WTC11 (cell line): ENCODE measurements at places on chromosomes 4 and X.

GRCh38 chr4:26372525-26373172 is 51.8 kb downstream of the RBPJ start:
- H3K27me3 ChIP-seq: no peaks in the 10 kb centered on the region
- peak overlapping the region; percentile 85 for H3K27ac ChIP-seq
- no peak overlapping the region for H3K4me3 ChIP-seq
- DNase-seq: no peak
- no peaks in the 10 kb centered on the region; the same call in 1 of the 2 replicates for H3K36me3 ChIP-seq
- peaks cover 79% of the 10 kb centered on the region for H3K4me1 ChIP-seq

DNA sequence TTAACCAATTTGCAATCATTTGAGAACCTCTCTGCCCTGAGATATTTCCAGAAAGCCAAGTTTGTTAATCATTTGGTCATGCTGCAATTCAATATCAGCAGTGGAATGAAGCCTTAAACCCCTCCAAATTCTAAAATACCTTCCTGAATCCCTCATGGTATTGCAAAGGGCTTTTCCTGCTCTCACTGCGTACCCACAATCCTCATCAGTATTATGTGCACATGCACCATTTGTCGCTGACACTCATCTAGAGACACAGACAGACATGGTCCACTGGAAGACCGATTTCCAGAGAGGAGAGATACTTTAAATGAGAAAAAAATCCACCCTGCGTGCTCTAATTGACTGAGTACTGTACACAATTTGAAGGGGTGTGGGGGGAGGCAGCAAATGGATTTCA is 104.4 kb downstream of the GPC3 start:
- H3K27me3 ChIP-seq: peaks cover 2% of the 10 kb centered on the region; the same call in 1 of the 2 replicates
- no peaks in the 10 kb centered on the region for H3K36me3 ChIP-seq
- no peak overlapping the region for H3K4me3 ChIP-seq

DNA sequence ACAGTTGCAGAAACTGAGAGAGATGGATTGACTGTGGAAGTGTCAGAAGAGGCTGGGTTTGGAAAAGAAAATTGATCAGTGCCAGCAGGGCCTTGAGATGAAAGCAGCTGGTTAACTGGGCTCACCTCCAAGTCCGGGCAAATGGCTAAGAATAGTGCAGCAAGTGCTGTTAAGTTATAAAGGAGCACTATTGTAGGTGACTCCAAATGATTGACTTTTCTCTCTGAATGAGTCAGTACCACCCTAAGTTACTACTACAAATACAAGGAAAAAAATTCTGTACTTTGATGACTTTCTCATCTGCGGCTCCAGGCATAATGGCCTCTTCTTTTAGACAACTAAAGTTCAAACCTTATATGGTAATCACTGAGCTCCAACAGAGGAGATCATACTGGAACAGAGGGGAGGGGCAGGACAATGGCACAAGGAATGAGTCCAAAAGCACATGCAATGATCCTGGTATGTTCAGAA is 733.4 kb upstream of the INTU start:
- peaks cover 25% of the 10 kb centered on the region for H3K36me3 ChIP-seq
- no peak overlapping the region for H3K27ac ChIP-seq
- no peak for DNase-seq
- no peaks in the 10 kb centered on the region for H3K27me3 ChIP-seq

GRCh38 chrX:153934762-153935325 is at the start of gene NAA10:
Gene NAA10, minus strand, starts transcription at chrX:153935037. Its CDS starts 133 bp downstream, at chrX:153934904.
- H3K27me3 ChIP-seq: no peaks in the 10 kb centered on the region
- DNase-seq: peak; percentile 62
- peaks cover 11% of the 10 kb centered on the region; the same call in 1 of the 2 replicates for H3K4me1 ChIP-seq
- H3K4me3 ChIP-seq: peak within 1 kb of the TSS; percentile 81

DNA sequence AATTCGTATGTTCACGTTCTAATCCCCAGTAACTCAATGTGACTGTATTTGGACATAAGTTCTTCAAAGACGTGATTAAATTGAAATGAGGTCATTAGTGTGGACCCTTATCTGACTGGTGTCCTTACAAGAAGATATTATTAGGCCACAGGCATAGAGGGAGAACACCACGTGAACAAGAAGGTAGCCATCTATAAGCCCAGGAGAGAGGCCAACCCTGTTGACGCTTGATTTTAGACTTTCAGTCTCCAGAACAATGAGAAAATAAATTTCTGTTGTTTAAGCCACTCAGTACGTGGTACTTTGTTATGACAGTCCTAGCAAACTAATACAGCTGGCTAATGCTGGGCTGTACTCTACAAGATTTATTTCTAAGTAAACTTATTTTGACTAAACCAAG is 1.5 kb upstream of the EIF1AX start:
- no peaks in the 10 kb centered on the region for H3K27me3 ChIP-seq
- H3K4me1 ChIP-seq: peaks cover 14% of the 10 kb centered on the region
- H3K36me3 ChIP-seq: peaks cover 14% of the 10 kb centered on the region
- H3K4me3 ChIP-seq: peak overlapping the region; percentile 50
- DNase-seq: no peak
- no peak overlapping the region for H3K27ac ChIP-seq

- no peak for DNase-seq
- no peak overlapping the region for H3K4me3 ChIP-seq
- no peak overlapping the region for H3K27ac ChIP-seq
- no peaks in the 10 kb centered on the region for H3K27me3 ChIP-seq
- H3K36me3 ChIP-seq: no peaks in the 10 kb centered on the region
- H3K4me1 ChIP-seq: peaks cover 36% of the 10 kb centered on the region
Observed at GRCh38 chr4:183959319-183960045, 54.4 kb downstream of the STOX2 start.

DNA sequence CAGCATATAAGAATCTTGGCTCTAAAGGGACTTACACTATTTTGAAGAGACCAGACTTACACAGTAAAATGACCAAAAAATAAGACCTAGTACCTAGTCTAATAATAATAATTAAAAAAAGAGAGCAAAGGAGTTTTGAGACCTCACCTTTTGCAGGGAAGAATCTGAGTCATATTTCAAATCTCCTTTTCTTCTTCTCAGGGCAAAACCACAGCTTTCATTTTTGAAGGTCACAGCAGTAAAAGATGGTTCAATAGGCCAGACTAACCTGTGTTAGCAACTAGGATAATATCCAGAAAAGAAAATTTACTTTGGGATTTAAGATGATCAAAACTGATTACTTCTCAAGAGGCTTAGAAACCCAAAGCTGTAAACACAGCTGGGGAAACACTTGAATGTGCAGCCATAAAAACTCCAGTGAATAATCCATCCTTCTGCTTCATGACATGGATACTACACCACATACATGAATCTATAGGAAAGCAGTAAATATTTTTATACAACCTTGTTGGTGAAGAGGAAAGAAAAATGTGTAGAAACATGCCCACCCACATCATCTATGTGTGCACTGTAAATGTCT is 25.9 kb upstream of the LNX1 start:
- no peak for DNase-seq
- H3K36me3 ChIP-seq: no peaks in the 10 kb centered on the region
- no peaks in the 10 kb centered on the region for H3K27me3 ChIP-seq
- H3K4me3 ChIP-seq: no peak overlapping the region
- no peak overlapping the region for H3K27ac ChIP-seq

GRCh38 chrX:38513112-38513742 is 48.1 kb upstream of the TSPAN7 start:
- no peak overlapping the region for H3K27ac ChIP-seq
- H3K36me3 ChIP-seq: no peaks in the 10 kb centered on the region
- no peaks in the 10 kb centered on the region for H3K27me3 ChIP-seq
- H3K4me3 ChIP-seq: no peak overlapping the region

GRCh38 chr4:119264743-119265142 is 52.2 kb downstream of the USP53 start:
- H3K4me1 ChIP-seq: no peaks in the 10 kb centered on the region
- H3K27ac ChIP-seq: no peak overlapping the region
- DNase-seq: no peak
- no peaks in the 10 kb centered on the region for H3K27me3 ChIP-seq

DNA sequence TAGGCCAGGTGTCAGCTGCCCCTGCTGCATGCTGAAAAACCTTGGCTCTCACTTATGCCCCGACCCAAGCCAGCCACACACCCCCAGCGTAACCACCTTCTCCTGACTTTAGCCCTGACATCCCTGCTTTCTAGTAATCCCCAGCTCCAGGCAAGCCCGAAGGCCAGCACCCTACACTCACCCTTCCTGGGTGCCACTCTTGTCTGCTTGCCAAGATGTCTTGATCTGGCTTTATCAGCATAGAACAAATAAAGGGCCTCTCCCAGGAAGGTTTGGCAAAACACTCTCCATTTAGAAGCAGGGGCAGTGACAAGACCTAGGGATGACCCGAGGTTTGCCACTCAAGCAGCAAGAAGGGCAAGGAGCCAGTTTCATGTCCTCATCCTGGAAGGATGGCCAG is 6.8 kb upstream of the MAP9 start:
- peaks cover 20% of the 10 kb centered on the region for H3K27me3 ChIP-seq
- DNase-seq: no peak
- no peak overlapping the region for H3K4me3 ChIP-seq
- H3K27ac ChIP-seq: no peak overlapping the region

DNA sequence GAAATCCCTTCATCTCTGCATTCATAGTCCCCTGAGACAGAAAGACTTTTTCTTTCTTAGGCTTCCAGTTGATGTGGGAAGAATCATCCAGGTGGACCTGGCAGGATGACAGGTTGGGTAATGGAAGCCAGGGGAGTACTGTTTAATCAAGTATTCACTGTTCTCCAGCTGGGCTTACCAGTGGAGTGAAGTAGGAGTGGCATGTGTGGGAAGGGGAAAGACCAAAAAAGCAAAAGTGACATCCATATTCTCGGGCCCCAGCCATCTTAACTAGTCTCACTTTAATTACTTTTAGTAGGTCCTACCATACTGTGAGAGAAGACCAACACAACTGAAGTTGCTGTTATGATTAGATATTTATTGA is 18.5 kb downstream of the VSIG4 start:
- H3K4me3 ChIP-seq: no peak overlapping the region
- no peaks in the 10 kb centered on the region for H3K36me3 ChIP-seq
- no peaks in the 10 kb centered on the region for H3K27me3 ChIP-seq
- H3K27ac ChIP-seq: no peak overlapping the region
- no peak for DNase-seq
